ENCODE measurements at places on chromosomes 12 and 14.

- DNase-seq, result no peak
Measured at GRCh38 chr14:64225151-64225757, 68.9 kb downstream of the ESR2 start.

GRCh38 chr12:105018012-105018411, 31.9 kb downstream of the NOPCHAP1 start:
- peak; percentile 7 for DNase-seq

DNA sequence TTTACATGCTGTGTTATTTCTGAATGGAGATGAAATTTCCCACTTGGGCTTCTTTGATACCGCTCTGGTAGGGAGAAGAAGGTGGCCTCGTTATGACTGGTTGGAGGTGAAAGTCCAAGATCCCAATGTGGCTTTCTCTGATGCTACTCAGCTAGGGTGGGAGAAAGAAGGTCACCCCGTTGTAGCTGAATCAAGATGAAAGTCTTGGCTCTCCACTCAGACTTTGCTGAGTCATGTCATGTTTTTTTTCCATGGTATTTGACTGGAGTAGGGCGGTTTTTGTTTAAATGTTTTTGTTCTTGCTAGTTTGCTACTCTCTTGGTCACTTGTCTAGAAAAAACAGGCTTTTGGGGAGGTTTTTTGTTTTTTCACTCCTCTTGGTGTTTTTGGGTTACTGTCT, 2.4 kb upstream of the PDE6H start:
- peak; percentile 41 for DNase-seq

- DNase-seq, result no peak
Measured at GRCh38 chr12:123286652-123287373, 15.2 kb upstream of the CDK2AP1 start.

DNA sequence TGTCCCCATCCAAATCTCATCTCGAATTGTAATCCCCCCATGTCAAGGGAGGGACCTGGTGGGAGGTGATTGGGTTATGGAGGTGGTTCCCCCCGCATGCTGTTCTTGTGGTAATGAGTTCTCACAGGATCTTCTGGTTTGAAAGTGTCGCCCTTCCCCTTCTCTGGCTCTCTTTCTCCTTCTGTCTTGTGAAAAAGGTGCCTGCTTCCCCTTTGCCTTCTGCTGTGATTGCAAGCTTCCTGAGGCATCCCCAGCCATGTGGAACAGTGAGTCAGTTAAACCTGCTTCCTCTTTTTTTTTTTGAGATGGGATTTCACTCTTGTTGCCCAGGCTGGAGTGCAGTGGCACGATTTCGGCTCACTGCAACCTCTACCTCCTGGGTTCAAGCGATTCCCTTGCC, 104.0 kb downstream of the CCDC91 start:
- DNase-seq, result no peak

DNA sequence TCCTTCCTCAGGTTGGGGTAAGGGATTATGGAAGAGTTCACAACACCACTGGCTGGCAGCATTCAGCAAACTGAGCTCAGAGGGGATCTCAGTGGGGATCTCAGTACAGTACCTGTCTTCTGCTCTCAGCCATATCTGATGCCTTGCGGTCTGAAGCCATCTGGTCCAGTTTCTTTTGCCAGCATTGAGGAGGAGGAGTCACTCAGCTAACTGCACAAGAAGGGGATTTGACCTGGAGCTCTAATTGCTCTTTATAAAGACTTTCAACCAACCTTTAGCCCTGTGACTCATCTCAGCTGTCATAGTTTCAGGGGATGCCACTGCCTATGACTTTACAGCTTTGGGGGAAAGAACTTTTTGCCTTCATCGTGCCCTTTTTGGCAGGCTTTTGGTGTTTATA, 44.9 kb downstream of the JKAMP start:
- no peak for DNase-seq

DNA sequence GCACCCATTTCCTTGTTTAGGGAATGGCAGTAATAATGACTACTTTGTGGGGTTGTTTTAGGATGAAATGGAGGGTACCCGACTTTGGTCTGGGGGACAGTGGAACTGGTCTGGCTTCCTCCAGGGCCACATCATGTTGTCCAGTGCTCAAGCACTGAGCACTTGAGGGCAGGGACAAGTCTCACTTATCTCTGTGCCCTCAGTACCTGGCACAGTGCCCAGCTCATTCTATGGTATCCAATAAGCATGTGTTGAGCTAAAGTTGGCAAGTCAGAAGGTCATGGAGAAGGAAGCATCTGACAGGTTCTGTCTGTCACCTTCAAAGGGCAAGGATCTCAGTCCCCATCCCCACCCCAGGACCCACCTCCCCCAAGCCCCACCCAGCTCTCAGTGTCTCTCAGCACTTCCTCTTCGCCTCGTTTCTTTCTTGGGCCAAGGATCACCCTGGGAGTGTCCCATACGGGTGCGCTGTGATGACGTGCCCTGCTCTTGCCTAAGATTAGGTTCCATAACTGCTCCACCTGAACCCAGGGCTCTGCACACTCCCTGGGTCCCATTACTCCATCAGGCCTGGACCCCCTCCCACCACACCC, 24.3 kb upstream of the TMEM106C start:
- DNase-seq, result no peak

- DNase-seq, result peak; percentile 68
Measured at GRCh38 chr14:105448706-105449111, 25.9 kb upstream of the CRIP2 start.

DNA sequence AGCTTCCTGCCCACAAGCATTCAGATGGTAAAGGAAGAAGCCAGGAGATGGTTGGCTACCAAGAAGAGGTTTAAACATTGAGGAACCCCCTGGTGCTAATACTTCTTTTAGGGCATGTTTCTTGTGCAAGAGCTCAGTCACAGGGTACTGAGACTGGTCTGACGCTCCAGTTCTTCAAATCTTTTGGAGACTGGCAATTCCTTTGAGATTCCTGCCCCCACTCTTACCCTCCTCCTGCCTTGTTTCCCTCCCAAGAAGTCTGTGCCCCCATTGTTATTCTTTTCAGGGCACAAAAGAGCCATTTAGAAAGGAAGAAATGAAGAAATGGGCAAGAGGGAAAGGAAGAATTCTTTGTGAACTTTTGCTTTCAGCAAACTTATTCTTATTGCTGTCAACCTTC, 11.8 kb downstream of the A2ML1 start:
- DNase-seq, result no peak

DNA sequence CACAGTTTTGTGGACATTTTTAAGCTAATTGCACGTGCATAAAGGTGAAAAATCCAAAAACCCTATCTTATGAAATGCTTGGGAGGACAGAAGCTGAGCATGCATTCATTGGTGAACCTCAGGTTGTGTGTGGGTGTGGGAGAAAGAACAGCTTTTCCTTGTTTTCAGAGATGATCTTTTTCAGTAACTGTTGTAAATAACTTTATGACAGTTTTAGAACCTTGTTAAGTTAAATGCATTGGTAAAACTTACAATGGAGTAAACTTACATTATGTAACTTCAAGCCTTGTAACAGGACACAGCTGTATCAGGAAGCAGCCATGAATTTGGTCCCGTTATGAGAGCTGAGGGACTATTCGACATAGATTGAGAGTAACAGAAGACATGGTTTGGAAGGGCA, 587.4 kb downstream of the GALC start:
- no peak for DNase-seq

GRCh38 chr12:79381248-79382208, 309.2 kb downstream of the PAWR start:
- DNase-seq, result no peak

Measured in choroid plexus epithelial cell (primary cell).